AG09309 (cell line): ENCODE measurements at places on chromosomes 4 and X.

DNA sequence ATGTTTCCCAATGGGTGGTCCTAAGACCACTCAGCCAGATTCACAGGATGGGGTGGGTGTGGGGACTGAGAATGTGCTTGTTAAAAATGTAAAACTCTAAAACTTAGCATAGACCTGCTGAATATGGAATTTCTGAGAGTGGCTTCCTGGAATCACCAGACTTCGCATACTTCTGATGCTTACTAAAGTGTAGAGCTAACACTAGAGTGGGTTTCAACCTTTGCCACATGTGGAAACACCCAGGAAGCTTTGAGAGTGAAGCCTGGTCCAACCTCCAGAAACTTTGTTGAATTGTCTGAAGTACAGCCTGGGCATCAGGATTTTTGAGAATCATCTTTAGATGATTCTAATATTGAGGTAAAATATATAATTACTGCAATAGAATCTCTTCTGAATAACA is 167.8 kb upstream of the EDNRA start:
- DNase-seq, result no peak

- DNase-seq, result no peak
Observed at GRCh38 chrX:50442426-50443116, 28.1 kb downstream of the DGKK start.

GRCh38 chrX:130719413-130719812 is 183.6 kb downstream of the ENOX2 start:
- no peak for DNase-seq

- DNase-seq, result no peak
Observed at GRCh38 chr4:32393806-32394205, 1673.6 kb downstream of the PCDH7 start.

DNA sequence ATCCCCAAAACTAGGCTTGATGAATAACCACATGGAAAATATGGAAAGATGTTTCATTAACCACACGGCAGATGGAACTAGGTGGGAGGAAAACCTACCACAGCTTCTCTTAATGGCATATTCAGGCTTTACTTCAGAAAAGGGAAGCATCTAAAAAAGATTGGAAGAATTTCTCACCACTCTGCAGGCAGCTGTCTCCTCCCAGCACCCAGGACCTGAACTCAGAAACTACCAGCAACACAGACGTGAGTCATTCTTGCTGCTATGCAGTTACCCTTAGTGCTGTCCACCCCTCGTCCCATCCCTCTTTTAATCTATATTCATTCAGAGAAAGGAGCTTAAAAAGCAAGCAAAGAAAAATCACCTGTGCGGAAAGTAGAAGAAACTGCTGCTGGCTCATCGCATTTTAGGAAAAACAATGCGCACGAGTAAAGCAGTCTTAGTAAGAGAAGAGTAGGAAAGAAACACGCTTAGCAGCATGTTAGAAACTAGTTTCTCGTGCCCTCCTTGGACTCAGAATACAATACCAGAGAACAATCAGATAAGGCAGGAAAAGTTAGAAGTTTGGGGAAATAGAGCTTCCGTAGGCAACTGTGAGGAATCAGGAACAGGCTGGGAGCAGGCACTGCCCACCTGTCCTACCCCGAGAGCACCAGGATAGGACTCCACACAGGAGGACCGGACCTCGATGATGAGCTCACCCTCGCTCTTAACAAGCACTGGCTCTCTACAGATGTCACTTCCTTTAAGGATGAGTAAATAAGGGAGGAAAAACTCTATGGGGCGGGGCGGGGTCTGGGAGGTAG is 48.1 kb upstream of the ENPP6 start:
- no peak for DNase-seq

- DNase-seq, result no peak
Observed at GRCh38 chrX:137062915-137063617, 29.3 kb upstream of the GPR101 start.

GRCh38 chrX:128698573-128699181 is 646.5 kb upstream of the ACTRT1 start:
- no peak for DNase-seq

GRCh38 chr4:97073194-97073593 is 1070.1 kb downstream of the STPG2 start:
- no peak for DNase-seq

GRCh38 chr4:57043347-57044251 is 64.9 kb downstream of the POLR2B start:
- peak; percentile 77 for DNase-seq

DNA sequence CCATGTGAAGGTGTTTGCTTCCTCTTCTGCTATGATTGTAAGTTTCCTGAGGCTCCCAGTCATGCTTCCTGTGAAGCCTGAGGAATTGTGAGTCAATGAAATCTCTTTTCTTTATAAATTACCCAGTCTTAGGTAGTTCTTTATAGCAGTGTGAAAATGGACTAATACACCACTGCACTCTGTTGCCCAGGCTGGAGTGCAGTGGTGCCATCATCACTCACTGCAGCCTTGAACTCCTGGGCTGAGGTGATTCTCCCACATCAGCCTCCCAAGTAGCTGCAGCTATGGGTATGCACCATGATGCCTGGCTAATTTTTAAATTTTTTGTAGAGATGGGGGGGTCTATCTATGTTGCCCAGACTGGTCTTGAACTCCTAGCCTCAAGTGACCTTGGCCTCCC is 15.8 kb upstream of the IGFBP7 start:
- no peak for DNase-seq

DNA sequence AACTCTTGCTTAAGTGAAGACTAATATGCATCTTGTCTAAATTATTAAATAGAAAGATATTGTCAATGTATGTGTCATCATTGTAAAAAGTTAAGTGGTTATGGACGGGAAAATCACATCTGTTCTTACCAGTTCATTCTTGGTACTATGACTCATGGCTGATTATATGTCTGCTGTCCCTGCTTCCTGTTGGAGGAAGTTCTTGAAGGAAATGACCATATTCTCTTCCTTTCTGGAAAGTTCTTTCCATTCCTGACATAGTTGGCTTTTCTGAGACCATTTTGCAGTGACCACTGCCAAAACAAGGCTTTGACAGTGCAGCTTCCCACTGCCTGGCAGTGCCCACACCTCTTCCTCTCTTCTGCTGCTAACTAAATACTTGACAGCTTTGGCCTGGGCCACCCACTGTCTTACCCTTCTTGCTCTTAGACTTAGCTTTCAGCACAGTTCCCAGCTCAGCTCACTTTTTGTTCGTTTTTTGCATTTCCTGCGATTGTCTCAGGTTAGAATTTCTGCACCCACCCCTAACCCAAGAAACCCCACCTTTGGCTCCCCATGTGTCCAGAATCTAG is 13.2 kb upstream of the CLDN24 start:
- peak; percentile 83 for DNase-seq
